ENCODE measurements at places on chromosomes 5 and 9.

- DNase-seq = no peak
These were observed 8.7 kb downstream of the PCDH1 start for GRCh38 chr5:141869514-141869913.

DNA sequence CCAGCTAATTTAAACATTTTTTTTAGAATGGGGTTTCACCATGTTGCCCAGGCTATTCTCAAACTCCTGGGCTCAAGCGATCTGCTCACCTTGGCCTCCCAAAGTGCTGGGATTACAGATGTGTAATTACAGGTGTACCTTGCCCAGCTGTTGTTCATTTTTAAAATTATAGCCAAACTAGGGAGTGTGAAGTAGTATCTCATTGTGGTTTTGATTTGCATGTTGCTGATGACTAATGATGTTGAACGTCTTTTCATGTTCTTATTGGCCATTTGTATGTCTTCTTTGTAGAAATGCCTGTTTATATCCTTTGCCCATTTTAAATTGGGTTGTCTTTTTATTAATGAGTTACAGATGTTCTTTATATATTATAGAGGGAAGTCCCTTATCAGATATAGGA, 31.5 kb downstream of the EHMT1 start:
- no peak for DNase-seq

- DNase-seq = no peak
These were observed 5.6 kb downstream of the WNK2 start for GRCh38 chr9:93189369-93190132.

- no peak for DNase-seq
These were observed 366.0 kb downstream of the ARRDC3 start for GRCh38 chr5:91016954-91017700.

DNA sequence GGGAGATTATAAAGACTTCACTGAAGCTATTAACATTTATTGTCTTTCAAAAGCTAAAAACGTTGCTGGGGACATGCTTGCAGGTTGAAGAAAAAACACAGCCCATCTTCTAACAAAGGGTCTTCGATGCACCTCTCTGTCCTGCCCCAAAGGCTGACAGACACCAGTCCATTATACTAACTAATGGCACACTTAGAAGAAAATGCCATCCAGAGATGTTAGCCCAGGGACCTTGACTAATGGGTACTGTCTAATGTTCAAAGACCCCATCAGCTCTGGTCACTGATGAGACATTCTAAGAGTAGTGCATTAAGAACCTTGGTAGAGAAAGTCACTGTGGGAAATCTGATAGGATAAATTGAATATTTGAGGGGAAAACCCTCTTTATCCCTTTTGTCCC, 124.9 kb downstream of the EBF1 start:
- no peak for DNase-seq

- DNase-seq = no peak
These were observed 518.6 kb downstream of the TLE4 start for GRCh38 chr9:80090317-80090716.

GRCh38 chr9:89383721-89384300, 65.5 kb downstream of the SECISBP2 start:
- DNase-seq = peak; percentile 28

- DNase-seq = no peak
These were observed 13.1 kb downstream of the ARSB start for GRCh38 chr5:78971998-78972397.

DNA sequence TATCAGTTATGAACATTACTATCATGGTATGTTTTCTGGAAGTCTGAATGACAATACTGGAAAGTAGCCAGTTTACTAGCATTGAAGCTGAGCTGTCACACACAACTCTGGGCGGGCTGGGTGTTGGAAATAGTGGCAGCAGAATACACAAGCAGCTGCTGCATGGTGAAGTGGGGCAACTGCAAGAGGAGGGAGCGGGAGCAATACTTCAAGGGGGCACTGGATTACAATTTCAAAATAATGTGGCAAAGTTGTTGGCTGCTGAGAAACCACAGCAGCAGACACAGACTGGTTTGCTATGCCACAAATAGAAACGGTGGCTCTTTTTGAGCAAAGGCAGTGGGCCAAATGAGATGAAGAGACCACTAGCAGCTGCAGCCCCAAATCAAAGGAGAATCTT, 350.2 kb downstream of the KIAA0825 start:
- no peak for DNase-seq

- no peak for DNase-seq
These were observed 3.2 kb downstream of the PRSS3 start for GRCh38 chr9:33798545-33798944.

DNA sequence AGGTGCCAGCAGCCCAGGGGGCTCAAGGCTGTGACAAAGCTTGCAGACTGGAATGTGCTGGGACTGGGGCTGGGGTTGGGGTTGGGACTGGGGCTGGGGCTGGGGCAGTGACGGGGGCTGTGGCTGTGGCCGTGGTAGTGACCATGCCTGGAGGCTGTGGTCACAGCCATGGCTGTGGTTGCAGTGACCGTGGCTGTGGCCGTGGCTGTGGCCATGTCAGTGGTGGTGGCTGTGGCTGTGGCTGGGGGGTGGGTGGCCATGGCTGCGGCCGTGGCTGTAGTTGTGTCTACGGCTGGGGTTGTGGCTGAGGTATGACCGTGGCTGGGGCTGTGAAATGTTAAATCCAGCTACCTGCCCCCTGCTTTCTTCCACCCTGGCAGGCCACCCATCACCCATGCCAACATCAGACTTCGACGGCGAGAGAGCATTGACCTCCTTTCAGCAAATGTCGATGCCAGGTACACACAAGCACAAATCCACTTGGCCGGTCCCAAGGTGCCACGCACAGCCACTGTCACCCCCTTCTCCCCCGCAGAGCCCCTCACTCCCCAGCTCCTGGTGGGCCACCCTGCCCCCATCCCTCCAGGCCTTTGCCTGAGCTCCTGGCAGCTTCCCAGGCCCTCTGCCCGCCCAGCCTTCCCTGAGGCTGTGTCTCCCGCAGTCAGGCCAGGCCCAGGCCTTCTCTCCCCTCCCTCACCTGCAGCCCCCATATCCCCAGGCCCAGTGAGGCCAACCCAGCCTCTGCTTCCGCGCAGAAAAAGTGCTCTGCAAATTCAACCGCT, 15.3 kb downstream of the LCN9 start:
- DNase-seq = peak; percentile 38

DNA sequence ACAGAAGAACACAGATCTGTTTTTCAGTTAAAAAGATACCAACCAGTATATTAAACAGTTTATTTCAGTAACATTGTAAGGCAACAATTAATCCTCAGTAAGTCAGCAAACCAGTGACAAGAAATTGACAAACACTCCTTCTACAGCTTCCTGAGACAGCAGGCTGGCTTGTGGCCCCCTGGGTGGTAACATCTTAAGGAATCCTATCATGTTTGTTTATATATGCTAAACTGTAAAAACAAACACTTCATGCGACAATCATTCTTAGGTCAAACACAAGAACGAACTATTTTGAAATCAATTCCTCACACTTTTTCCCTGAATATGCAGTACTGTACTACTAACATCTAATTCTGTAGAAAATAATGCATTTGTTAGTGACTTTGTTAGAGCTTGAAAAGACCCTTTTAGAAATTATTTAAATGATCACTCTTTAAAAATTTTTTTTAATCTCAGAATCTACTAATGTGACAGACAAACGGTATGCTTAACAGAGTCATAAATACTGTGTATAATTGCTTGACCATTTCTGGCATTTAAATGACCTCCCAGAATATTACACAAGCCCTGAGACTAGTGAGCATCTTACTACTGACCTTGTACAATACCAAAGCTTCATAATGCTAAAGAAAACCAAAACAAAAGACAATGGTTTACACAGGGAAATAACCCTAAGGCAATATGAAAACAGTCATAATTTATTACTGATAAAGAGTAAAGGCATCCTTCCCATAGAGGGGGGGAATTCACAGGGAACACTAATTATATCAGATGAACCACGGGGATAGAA, 48.2 kb downstream of the ERMP1 start:
- no peak for DNase-seq

- DNase-seq = peak; percentile 82
These were observed 28.8 kb downstream of the SLC25A25 start for GRCh38 chr9:128096616-128097536.

DNA sequence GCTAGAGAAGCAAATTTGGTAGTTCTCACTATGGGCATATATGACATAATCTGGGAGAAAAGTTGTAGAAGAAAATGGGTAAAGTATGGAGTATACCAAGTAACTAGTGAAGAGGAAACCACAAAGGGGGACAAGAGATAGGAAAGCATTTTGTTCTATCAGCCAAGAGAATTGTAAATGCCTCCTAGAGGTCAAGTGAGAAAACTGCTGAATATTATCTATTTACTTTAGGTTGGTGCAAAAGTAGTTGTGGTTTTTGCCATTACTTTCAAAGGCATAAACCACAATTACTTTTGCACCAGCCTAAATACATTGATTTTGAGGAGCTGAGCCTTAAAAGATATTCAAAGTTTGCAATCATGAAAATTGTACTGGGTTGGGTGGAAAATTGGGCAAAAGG, 126.7 kb upstream of the GRHPR start:
- DNase-seq = no peak

- DNase-seq = no peak
These were observed 39.5 kb downstream of the FAM174A start for GRCh38 chr5:100574716-100575115.

DNA sequence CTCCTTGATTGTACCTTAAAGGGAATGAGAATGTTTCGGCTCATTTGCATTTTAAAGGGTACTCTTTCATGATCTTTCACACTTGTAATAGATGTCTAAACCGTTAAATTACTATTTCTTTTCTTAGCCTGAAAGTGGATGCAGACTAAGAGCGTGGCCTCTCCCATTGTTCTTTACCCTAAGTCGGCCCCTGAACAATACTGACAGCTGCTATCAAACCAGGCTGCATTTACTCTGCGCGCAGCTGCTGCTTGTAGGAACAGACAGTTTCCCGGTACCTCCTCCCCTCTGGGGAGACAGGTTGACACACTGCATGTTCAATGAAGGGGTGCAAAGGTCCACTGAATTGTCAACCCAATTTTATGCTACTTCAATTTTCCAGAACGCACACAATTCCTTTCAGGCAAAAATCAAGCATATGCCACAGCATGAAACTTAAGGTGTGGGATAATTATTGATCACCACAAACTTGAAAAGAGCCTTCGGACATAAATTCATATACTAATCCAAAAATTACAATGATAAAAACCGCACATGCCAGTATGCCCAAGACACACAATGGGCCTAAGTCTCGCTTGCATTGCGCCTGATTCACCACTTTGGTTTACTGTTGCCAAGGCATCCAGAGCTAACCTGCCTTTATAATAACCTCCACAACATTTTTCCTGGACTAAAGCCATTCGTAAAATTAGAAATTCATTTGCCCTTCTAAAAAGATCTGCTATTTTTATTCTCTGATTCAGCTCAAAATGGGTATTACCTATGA, 39.7 kb downstream of the TLE1 start:
- no peak for DNase-seq

DNA sequence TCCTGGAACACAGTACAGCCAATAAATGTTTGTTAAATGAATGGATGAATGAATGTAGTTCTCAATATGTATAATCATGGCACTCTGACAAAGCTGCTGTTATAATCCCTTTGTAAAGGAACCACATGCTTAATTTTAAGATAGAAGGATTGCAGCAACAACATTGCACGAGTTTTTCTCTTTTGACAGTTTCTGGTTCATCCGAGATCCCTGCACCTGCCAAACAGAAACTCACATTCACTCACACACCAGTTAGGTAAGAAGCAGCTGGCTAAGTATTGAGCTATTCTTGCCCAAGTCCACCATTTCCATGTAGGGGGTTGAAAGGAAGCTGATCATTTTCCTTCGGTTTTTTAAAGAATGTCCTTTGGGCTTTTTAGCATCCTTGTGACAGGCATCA, 133.7 kb upstream of the MAP1B start:
- DNase-seq = no peak

GRCh38 chr9:76137931-76138330, 247.5 kb downstream of the PCSK5 start:
- no peak for DNase-seq

- DNase-seq = no peak
These were observed 1055.9 kb downstream of the NR2F1-AS1 start for GRCh38 chr5:92525131-92525530.

DNA sequence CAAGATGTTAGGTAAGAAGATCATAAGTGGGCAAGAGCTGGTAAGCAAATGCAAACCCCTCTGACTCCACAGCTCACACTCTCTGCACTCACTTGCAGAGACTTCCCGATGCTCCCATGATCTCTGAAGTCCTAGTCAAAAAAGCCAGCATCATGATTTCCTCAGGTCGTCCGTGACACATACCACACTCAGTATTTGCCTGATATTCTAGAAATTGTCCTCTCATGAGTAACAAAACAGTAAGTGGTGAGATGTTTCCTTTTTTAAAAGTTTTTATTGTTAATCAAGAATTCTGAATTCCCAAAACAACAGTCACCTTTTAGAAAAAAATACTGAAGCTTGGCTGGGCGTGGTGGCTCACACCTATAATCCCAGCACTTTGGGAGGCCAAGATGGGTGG, 194.6 kb downstream of the DENND1A start:
- no peak for DNase-seq

Measured in ELF-1 (cell line).